Hematopoietic multipotent progenitor cell treated with erythropoietin and hydrocortisone succinate and interleukin-3 and kit ligand, for 4 days (in vitro differentiated cells): ENCODE measurements at places on chromosomes 16 and 17.

GRCh38 chr17:32629563-32630190, 142.9 kb downstream of the CDK5R1 start:
- no peak for DNase-seq

GRCh38 chr17:50728112-50728429, 8.7 kb downstream of the LUC7L3 start:
- no peak for DNase-seq

DNA sequence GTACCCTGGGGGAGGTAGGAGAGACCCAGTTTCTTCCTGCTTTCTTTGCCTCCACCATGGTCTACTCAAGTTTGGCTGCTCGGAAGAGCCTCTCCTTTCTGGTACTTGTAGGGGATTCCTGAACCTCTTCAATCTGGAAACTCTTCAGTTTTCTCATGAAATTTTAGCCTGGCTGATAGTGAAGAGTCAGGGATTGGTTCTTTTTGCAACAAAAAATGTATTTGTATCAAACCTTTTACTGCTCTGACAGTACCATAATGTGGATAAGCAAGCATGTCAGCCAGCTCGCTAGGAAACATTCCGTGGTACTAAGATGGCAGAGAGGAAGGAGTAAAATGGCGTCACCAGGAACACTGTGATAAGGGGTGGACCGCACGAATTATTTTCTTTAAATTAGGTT, 55.4 kb downstream of the NUP93 start:
- DNase-seq = no peak

- DNase-seq = no peak
These were observed 196.3 kb downstream of the IRF8 start for GRCh38 chr16:86095131-86095752.

DNA sequence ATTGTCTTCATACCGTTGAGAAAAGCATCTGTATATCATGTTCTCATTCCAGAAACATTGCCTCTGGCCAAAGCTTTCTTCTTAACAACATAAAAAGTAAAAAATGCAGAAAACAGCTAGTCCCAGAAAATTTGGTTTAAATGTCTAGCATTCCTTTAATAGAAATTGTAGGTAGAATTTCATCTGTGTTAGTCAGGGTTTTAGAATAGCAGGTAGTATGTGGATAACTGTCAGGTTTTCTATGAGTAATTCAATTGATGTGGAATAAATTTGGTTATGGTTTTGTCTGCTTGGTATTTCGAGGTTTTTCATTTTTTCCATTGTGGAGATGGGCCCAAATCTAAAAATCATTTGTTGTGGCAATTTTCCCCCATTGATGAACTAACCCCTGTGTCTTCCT, 616.7 kb downstream of the KCNJ2 start:
- no peak for DNase-seq

GRCh38 chr17:32944248-32945020, 16.5 kb downstream of the TMEM98 start:
- peak; percentile 37 for DNase-seq

GRCh38 chr16:4746215-4746614, 11.9 kb downstream of the DNAAF8 start:
- DNase-seq = no peak

- no peak for DNase-seq
These were observed 12.1 kb downstream of the METRNL start for GRCh38 chr17:83091257-83092141.

GRCh38 chr17:21140911-21141310, 14.1 kb downstream of the DHRS7B start:
- no peak for DNase-seq

GRCh38 chr17:39170109-39170508, 4.1 kb upstream of the ARL5C start:
- no peak for DNase-seq

DNA sequence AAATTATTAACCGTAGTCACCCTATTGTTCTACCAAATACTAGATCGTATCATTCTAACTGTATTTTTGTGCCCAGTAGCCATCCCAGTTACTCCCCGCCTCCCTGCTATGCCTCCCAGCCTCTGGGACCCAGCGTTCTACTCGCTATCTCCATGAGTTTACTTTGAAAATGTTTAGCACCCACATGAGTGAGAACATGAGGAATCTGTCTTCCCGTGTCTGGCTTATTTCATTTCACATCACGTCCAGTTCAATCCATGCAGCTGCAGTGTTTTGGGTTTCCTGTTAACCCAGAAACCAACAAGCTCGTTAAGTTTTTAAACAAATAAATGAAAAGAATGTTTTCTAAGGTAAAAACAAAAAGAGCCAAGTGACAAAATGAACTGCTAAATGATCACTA, 82.1 kb downstream of the VPS53 start:
- no peak for DNase-seq

DNA sequence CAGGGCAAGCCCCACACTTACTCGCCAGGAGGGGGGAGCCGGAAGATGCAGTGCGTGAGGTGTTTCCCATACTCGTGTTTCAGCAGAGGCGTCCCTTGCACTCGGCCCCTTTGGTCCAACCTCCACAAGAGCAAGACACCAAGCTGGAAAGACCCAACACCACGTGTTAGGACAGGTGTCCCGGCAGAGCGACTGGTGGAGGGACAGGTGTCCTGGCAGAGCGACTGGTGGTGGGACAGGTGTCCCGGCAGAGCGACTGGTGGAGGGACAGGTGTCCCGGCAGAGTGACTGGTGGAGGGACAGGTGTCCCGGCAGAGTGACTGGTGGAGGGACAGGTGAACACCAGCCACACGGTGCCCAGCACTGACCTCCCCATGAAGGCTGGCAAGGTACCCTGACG, 19.4 kb downstream of the IFT140 start:
- no peak for DNase-seq

- no peak for DNase-seq
These were observed 64.2 kb downstream of the FOXK2 start for GRCh38 chr17:82583720-82584234.

- no peak for DNase-seq
These were observed 37.0 kb downstream of the MARF1 start for GRCh38 chr16:15605839-15606517.
